Type B pancreatic cell (in vitro differentiated cells): ENCODE measurements at places on chromosomes 11 and 22. TPM values are rescaled to one million over a fixed set of nuclear protein-coding genes. Genes with fewer than 3 reads are reported as not detected.

- DNase-seq, result no peak
- no peak overlapping the region for H3K27ac ChIP-seq
Measured at GRCh38 chr22:43755011-43755410, 57.1 kb downstream of the EFCAB6 start.

Gene SSH3
- total RNA-seq, result 32.0 and 40.9 TPM in 2 replicates

Gene FOXR1
- total RNA-seq, result not detected in 2 replicates

Gene DUSP8
- 8.4 and 16.1 TPM in 2 replicates for total RNA-seq

Gene ENDOD1
- 12.0 and 23.6 TPM in 2 replicates for total RNA-seq
